ENCODE measurements at places on chromosomes 4 and X. TPM values are rescaled to one million over a fixed set of nuclear protein-coding genes. Genes with fewer than 3 reads are reported as not detected.

GRCh38 chr4:37631551-37631950 is 54.6 kb downstream of the RELL1 start:
- H3K27ac ChIP-seq: no peak overlapping the region
- no peak for DNase-seq
- no peaks in the 10 kb centered on the region for H3K36me3 ChIP-seq
- no peak overlapping the region for H3K4me3 ChIP-seq

DNA sequence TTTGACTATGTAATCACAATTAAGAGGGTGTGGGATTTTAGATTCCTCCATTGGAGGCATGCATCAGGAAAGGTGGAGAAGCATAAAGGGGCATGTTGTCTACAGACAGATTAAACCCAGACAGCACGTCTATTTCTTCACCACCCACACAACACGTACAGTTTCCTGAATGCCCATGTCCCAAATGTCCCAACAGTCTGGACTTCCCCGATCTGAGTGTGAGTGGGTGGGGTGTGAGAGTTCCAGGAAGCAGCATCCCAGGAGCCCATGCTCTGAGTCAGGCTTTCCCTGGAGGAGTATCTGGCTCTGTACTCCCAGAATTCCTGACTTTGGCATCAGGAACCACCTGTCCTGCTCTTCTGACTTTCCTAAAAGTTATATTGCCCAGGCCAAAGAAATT is 30.8 kb upstream of the NDP start:
- H3K27me3 ChIP-seq: no peaks in the 10 kb centered on the region
- DNase-seq: no peak
- H3K27ac ChIP-seq: no peak overlapping the region
- H3K4me3 ChIP-seq: no peak overlapping the region

- no peaks in the 10 kb centered on the region for H3K4me1 ChIP-seq
- H3K27ac ChIP-seq: no peak overlapping the region
- H3K27me3 ChIP-seq: no peaks in the 10 kb centered on the region
- H3K4me3 ChIP-seq: no peak overlapping the region
Measured at GRCh38 chrX:118901991-118902390, 72.4 kb upstream of the LONRF3 start.

GRCh38 chr4:47899639-47900038 is 14.7 kb downstream of the NFXL1 start:
- no peak for DNase-seq
- H3K4me1 ChIP-seq: no peaks in the 10 kb centered on the region
- H3K27me3 ChIP-seq: no peaks in the 10 kb centered on the region
- H3K36me3 ChIP-seq: no peaks in the 10 kb centered on the region

Gene PFKFB1
- polyA plus RNA-seq: 0.13 TPM
